ENCODE measurements at places on chromosomes 5 and 9. TPM values are rescaled to one million over a fixed set of nuclear protein-coding genes. Genes with fewer than 3 reads are reported as not detected.

- DNase-seq = no peak
These were observed 750 bp downstream of the TRIM36 start for GRCh38 chr5:115168829-115169486.

DNA sequence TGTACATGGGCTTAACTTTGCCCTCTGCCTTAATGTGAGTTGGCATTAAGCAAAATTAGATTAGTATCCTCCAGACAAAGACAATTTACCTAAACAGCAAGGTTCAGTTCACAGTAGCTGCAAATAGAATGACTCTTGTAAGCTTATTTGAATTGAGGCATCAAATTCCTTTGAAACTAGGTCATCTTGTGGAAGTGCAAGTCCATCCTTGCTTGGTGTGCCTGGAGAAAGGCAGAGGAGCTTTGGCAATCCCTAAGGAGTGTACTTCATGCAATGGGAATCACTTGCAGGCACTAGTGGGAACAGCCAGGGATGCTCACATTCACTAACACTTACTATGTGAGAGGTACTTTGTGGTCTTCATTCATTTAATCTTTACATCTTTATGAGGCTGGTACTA lies 118.3 kb downstream of the DRD1 start:
- no peak for DNase-seq

GRCh38 chr9:22156586-22156985 lies 147.5 kb upstream of the CDKN2B start:
- DNase-seq = no peak

- no peak for DNase-seq
These were observed 168.1 kb upstream of the POC5 start for GRCh38 chr5:75885321-75885720.

GRCh38 chr5:142655339-142656267 lies 30.3 kb downstream of the FGF1 start:
- DNase-seq = peak; percentile 83

- DNase-seq = no peak
These were observed 618.8 kb downstream of the HINT1 start for GRCh38 chr5:130546211-130546610.

GRCh38 chr5:42598311-42598710 lies 158.3 kb upstream of the CCDC152 start:
- no peak for DNase-seq

DNA sequence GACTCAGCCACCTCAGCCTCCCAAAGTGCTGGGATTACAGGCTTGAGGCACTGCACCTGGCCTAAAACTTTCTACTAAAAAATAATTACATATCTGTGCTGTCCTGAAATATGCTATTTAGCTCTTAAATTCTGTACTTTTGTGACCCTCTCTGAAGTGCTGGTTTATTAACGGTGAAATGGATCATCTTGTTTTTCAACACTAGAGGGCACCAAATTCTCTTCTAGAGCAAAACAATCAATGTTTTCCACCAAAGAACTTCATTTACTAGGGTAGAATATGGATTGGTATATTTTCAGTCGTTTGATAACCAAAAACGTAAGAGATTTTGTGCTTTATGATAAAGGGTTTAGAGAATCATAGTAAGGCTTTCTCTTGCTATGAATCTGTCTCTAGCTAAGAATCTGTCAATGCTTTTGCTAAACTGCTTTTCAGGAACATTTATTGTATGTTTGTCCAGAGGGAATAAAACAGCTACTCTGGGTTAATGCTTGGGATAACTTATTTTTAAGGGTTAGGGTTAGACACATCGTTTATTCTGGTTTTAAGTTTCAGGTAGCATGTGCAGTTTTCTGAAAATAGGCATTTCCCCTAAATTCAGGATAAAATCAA lies 63.6 kb downstream of the RNF180 start:
- peak; percentile 44 for DNase-seq

DNA sequence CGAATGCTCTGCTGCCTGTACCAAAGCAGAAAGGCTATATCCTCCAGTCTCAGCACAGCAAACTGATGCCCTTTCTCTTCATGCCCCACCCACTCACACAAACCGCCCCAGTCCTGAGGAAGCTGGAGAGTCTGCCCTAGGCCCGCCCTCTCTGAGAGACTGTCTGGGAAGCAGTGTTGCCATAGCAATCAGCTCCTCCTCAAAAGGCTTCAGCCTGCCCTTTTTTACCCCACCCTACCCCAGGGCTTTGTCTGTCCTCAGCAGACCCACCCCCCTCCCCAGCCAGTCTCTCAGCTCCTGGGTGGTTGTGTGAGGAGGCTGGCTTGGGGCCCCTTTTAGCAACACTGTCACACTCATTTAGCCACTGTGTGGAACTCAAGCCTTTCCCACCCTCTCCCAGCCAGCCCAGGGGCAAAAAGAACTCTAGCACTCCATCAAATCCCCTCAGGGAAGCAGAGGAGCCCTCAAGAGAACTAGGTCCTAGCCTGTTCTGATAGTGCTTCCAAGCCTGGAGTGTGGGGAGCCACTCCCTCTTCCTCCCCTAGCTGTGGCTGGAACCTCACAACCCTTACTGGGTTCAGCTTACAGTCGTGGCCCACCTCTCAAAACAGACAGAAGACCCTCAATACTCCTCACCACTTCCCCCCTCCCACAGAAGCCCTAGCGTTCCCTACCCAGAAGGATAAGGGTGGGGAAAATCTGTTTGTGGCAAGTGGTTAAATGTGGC lies 1.4 kb downstream of the ATOSB start:
- DNase-seq = peak; percentile 96

- DNase-seq = peak; percentile 57
These were observed 40.6 kb upstream of the MAP1B start for GRCh38 chr5:72066705-72067107.

GRCh38 chr5:38923661-38924451 lies 78.0 kb downstream of the OSMR start:
- peak; percentile 93 for DNase-seq

- no peak for DNase-seq
These were observed 1755.4 kb upstream of the ACO1 start for GRCh38 chr9:30628915-30629567.

DNA sequence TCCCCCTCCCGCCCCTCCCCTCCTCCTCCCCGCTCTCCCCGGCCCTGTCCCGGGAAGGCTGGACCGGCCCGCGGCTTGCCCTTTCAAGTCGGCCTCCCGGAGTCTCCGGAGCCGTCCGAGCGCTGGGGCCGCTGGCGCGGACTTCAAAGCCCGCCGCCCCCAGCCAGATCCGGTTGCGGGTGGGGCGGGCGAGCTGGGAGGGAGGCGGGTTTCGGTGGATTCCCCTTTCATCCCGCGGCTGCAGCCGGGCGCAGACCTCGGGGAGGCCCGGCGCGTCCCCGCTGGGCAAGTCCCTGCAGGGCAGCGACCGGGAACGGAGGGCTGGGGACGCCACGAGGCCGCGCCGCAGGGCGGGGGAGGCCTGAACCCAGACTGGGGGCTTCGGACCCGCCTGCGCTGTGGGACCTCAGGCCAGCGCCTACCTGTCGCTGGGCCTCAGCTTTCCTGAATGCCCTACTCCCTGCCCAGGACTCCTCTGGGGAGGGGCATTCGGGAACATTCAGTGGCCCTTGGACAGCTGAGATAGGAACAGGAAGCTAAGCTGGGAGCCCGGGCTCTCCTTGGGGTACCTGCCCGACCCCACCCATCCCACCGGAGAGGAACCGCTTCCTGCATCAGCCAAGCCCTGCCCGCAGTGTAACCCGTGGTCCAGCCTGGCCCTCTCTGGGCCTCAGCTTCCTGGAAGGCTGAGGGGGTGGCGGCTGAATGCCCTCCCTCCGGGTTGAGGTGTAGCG lies 23.4 kb downstream of the C9orf50 start:
- peak; percentile 78 for DNase-seq

DNA sequence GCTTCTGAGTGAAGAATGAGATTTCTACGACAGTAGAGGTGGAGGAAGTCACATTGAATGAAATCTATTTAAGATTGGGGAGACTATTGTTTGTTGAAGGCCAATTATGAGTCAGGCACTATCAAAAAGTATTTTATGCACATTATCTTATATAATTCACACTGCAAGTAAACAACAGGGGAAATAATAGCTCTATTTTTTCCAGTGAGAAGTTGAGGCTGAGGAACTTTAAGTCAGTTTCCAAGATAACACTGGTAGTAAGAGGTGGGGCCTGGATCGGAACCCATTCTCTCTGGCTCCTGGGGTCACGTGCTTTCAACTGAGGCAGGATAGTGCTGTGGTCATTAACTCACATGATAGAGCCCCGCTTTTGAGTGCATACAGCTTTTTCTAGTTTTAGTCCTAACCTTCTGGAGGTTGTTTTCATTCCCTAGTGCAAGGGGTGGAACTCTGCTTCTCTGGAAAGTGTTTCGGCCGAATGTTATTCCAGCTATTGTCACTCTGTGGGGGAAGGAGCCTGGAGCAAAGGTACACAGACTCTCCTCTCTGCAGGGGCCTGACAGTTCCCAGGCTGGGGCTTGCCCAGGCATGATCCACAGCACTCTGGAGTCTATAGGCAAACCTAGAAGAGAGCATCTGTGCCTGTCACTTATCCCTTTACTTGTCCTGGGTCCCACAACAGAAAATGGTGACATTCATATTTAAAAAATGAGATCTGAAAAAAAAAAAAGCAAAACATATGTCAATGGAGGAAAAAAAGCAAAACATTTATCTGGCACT lies 352.4 kb upstream of the ACTBL2 start:
- DNase-seq = peak; percentile 57

- no peak for DNase-seq
These were observed 13.0 kb downstream of the SH3PXD2B start for GRCh38 chr5:172441262-172441751.

GRCh38 chr5:87560528-87560927 lies 147.8 kb upstream of the CCNH start:
- DNase-seq = no peak

- DNase-seq = peak; percentile 62
These were observed 49.6 kb upstream of the FOXE1 start for GRCh38 chr9:97803167-97804058.

DNA sequence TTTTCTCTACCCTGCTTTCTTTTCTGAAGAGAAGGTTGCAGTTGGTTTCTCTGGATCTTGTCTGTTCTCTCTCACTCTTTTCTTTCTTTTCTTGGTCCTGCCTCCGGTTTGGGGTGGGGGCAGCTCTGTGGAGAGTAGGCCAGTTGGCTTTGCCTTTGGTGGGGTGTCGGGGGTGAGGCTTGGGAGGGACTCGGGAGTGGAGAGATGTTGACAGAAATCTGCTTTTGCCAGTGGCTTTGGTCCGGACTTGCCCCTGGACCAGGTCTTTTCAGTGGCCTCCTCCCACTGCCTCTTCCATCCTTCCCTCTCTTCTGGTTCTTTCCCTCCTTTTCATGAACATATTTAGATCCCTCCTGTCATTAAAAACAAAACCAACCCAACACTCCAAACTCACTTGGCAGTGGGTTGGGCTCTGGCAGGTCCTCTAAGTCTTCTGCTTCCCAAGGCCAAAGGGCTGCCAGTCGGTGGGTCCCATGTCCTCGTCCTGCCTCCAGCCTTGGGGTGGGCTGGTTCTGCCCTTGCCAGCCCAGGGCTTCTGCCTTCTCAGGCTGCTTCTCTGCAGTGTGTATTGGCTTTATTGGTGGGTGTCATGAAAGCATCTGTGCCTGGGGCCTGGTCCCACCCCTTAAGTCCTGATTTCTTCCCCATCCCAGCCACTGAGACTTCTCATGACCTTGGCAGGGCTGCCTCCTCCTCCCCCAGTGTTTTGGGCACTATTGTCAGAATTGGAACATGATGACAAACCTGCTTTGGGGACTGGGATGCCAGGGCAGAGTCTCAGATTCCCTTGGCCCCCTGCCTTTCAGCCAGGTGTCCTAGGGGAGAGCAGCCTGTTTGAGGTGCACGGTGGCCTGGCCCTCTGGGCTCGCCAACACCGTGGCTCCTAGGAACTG lies 16.9 kb downstream of the ANKRD33B start:
- no peak for DNase-seq

DNA sequence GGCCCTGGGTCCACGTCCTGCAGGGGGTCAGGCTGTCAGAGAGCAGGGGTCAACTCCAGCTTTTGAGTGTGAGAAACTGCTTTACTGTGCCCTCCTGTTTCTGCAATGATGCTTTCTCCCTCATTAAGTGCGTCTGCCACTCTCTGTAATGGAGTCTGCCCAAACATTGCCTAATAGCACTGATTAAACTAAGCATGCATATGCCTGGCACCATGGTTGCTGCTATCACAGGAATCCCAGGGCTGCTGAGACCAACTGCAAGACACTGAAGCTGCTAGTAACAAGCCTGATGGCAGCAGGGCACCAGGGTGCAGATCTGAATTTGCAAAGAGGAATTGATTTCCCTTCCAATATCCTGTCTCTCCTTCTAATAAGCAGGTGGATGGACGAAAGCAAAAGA lies 125.3 kb downstream of the SLC24A2 start:
- no peak for DNase-seq

- peak; percentile 62 for DNase-seq
These were observed 147.0 kb upstream of the RASA1 start for GRCh38 chr5:87120518-87121303.

- no peak for DNase-seq
These were observed 129.4 kb upstream of the BASP1 start for GRCh38 chr5:17088051-17088450.

- DNase-seq = peak; percentile 24
These were observed 49.1 kb downstream of the SUSD1 start for GRCh38 chr9:112125951-112126388.

GRCh38 chr9:88106492-88106891 lies 31.8 kb downstream of the SPATA31C2 start:
- peak; percentile 45 for DNase-seq

SH2D3C gene
- 0.43 TPM for total RNA-seq

FAM151B gene
- total RNA-seq = 8.6 TPM

FOXD4L5 gene
- under 0.01 TPM for total RNA-seq

SLC24A2 gene
- not detected for total RNA-seq

SMIM33 gene
- not detected for total RNA-seq

NUTM2G gene
- total RNA-seq = not detected

DOK3 gene
- 2.6 TPM for total RNA-seq

VCAN gene
- total RNA-seq = 490 TPM

PRLR gene
- 3.5 TPM for total RNA-seq

WHRN gene
- total RNA-seq = 1.3 TPM
